Renal pelvis (tissue), 12 donors: ENCODE measurements at places on chromosomes 16 and 17.

- DNase-seq, result no peak
Observed at GRCh38 chr16:68481636-68482035, 33.3 kb upstream of the SMPD3 start.

DNA sequence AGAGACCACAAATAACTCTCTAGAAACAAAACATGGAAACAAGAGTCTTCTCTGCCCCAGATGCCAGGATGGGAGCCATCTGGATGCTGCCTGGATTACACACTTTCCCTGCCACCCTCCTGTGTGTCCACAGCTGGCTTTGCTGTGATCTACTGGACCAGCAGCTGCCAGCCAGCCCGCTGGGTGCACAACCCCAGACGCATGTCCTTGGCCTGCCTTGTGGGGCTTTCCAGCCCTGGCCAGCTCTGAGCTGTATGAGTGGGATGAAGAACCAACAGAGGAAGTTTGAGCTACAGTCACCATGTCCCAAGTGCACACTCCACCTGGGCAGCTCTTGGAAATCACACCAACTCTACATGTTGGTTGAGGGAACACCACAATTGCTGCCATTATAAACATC lies 57.0 kb upstream of the TNRC6C start:
- no peak for DNase-seq

GRCh38 chr17:50207315-50207714 lies 5.9 kb upstream of the COL1A1 start:
- no peak for DNase-seq

DNA sequence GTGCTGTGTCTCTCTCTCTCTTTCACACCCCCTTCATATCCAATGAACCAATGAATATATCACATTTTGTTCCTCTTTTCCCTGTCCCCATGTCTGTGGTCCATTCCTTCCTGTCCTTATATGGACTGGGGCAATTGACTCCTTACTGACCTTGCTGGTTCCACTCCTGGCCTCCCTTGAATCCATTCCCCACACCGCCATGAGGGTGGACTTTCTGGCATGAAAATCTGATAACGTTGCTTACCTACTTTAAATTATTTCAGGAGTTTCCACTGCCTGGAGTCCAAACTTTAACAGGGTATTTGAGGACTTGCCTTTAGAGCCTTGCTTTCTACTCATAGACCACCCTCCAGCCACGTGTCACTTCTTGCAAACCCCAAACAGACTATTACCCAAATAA lies 12.1 kb upstream of the ARHGAP17 start:
- no peak for DNase-seq

DNA sequence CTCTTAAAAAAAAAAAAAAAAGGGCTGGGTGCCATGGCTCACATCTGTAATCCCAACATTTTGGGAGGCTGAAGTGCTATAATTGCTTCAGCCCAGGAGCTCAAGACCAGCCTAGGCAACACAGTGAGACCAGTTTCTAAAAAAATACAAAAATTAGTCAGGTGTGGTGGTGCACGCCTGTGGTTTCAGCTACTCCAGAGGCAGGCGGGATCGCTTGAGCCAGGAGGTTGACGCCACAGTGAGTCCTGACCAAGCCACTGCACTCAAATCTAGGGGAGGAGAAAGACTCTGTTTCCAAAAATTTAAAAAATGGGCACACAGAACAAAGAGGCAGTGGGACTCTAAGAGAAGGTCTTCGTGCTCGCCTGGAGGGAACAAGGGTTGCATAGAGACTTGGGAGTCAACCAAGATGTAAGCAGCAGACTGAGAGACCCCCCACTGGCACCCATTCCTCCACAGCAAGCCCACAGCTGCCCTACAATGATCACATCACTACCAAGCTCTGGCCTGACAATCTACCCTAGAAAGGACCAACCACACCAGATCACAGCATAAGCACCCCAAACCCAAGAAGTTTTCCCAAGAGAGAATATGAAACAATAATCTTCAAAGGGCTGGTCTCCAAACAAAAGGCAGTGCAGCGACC lies 121.6 kb downstream of the ANKRD11 start:
- no peak for DNase-seq

DNA sequence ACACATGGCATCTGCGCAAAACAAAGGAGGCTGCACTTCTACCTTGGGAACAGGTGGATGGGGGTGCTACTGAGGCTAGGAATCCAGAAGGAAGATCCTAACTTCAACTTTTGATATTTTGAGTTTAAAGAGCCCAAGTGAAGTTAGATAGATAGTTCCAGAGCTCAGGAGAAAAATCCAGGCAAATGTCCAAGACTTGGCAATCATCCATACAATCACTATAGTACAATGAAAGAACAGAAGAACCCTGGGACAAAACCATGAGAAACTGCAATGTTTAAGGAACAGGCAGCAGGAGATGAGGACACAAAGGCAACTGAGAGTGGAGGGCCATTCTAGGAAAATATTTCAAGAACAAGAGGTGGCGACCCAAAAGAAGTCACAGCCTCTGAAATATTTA lies 12.4 kb downstream of the CDYL2 start:
- no peak for DNase-seq
